ENCODE measurements at places on chromosomes 16 and 17. TPM values are rescaled to one million over a fixed set of nuclear protein-coding genes. Genes with fewer than 3 reads are reported as not detected.

Gene NOD2
- 0.40 TPM for total RNA-seq

Gene STH
- total RNA-seq: not detected

Gene ABCC12
- total RNA-seq: not detected

Gene AATK
- 29.2 TPM for total RNA-seq

Gene KRTAP1-5
- not detected for total RNA-seq

Gene HOXB3
- 1.5 TPM for total RNA-seq

Gene ITGAD
- total RNA-seq: not detected

Gene DHX38
- 20.5 TPM for total RNA-seq

Gene CCL4
- 0.28 TPM for total RNA-seq

Gene DNAJC7
- total RNA-seq: 32.2 TPM

Gene CACNA1G
- total RNA-seq: 0.09 TPM

Gene ERAL1
- total RNA-seq: 18.2 TPM

Gene WFIKKN1
- total RNA-seq: 0.75 TPM

Gene TLCD2
- 1.4 TPM for total RNA-seq

Gene SHISA6
- total RNA-seq: 0.16 TPM

Gene CWC25
- total RNA-seq: 11.4 TPM

Gene IKZF3
- total RNA-seq: 1.2 TPM

Gene KRT31
- total RNA-seq: not detected

Gene KRTAP4-3
- total RNA-seq: not detected

Gene DPEP2
- 1.3 TPM for total RNA-seq

Gene NFAT5
- 11.3 TPM for total RNA-seq

Gene KATNIP
- 16.5 TPM for total RNA-seq

Gene PDILT
- not detected for total RNA-seq

Gene SRCIN1
- 6.8 TPM for total RNA-seq

Gene CLEC18A
- 0.32 TPM for total RNA-seq

Gene SNAI3
- total RNA-seq: 1.9 TPM

Gene MYH1
- total RNA-seq: not detected

Gene SUZ12
- 7.4 TPM for total RNA-seq

Gene PRDM7
- total RNA-seq: not detected

Gene KLHL10
- not detected for total RNA-seq

Gene CMTM1
- total RNA-seq: 3.9 TPM

Gene TMEM204
- total RNA-seq: 4.7 TPM

Gene MFAP4
- 3.4 TPM for total RNA-seq

Gene TBC1D3I
- 0.55 TPM for total RNA-seq

Gene TTC19
- 20.0 TPM for total RNA-seq

Gene RAPGEFL1
- total RNA-seq: 2.6 TPM

Gene MYL4
- total RNA-seq: 0.28 TPM

Gene CCL8
- not detected for total RNA-seq

Gene LGALS9B
- total RNA-seq: not detected

Gene TNFSF13
- total RNA-seq: 12.7 TPM

Gene KRTAP4-6
- total RNA-seq: not detected

Gene KDM6B
- 23.7 TPM for total RNA-seq

Gene TMEM95
- total RNA-seq: not detected

Gene VMO1
- total RNA-seq: not detected

Gene CSF3
- total RNA-seq: 0.16 TPM

Gene RAP1GAP2
- total RNA-seq: 41.7 TPM

Gene BCL7C
- 10.5 TPM for total RNA-seq

Gene ESRP2
- 34.5 TPM for total RNA-seq

Gene TP53TG3F
- total RNA-seq: not detected

Gene MYCBPAP
- total RNA-seq: 1.0 TPM

Gene CDC42EP4
- 56.2 TPM for total RNA-seq

Gene FBXW10
- total RNA-seq: not detected

Gene LGALS9C
- 0.22 TPM for total RNA-seq

Gene ARRB2
- total RNA-seq: 12.2 TPM

Gene EFCAB13
- 1.6 TPM for total RNA-seq

Gene NRN1L
- total RNA-seq: not detected

Gene ADORA2B
- 2.7 TPM for total RNA-seq

Gene KRT25
- total RNA-seq: not detected
